ENCODE measurements at places on chromosomes 7 and 10. TPM values are rescaled to one million over a fixed set of nuclear protein-coding genes. Genes with fewer than 3 reads are reported as not detected.

The ZNF783 gene
- 6.8 TPM for total RNA-seq

The SLC26A5 gene
- not detected for total RNA-seq

The PRR15 gene
- total RNA-seq, result not detected

The AKR1C8 gene
- not detected for total RNA-seq

The SCIN gene
- 0.05 TPM for total RNA-seq
